ENCODE measurements at places on chromosomes 16 and 17. TPM values are rescaled to one million over a fixed set of nuclear protein-coding genes. Genes with fewer than 3 reads are reported as not detected.

SCARF1 gene
- total RNA-seq = 5.7 TPM

KRTAP3-1 gene
- not detected for total RNA-seq

USP43 gene
- under 0.01 TPM for total RNA-seq

NACA2 gene
- total RNA-seq = not detected

SOCS3 gene
- total RNA-seq = 15.7 TPM

GINS3 gene
- 6.3 TPM for total RNA-seq

CFAP97D1 gene
- not detected for total RNA-seq

TUBG2 gene
- 1.6 TPM for total RNA-seq

TTLL6 gene
- total RNA-seq = not detected

TOP2A gene
- total RNA-seq = 21.4 TPM
